ENCODE measurements at places on chromosomes 4 and X.

DNA sequence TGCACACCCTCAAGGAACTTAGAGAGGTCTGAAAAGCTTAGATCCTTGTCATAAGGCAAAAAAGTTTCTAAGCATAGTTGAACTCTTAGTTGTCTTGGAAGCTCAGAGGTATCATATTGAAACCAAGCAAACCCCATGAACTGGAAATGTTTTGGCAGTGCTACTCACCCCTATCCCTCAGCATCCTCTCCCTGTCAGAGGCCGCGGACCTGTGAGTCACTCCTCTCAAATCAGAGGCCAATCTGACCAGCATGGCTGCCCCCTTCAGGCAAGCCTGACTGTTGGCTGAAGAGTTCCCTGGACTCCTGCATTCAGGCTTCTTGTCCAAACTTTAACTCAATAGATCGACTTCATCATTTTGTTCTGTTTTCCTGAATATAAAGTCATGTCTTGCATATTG lies 69.4 kb downstream of the KCNIP4 start:
- DNase-seq: no peak

DNA sequence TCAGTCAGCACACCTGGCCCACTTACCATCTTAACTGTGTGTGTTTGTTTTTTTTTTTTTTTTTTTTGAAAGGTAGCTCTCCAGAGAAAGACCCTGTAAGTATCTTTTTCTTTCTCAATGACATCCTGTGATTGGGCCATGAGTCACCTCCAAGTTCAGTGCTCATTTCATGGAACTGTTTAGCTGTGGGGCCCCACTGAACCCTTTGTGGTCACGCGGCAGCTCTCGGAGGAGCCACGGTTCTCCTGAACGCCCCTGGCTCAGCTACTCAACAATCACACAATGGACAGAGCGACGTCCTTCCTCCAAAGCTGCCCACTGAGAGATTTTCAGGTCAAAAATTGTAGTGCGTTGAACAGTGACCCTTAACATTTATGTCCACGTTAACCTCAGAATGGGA lies 14.2 kb upstream of the IL3RA start:
- DNase-seq: no peak

DNA sequence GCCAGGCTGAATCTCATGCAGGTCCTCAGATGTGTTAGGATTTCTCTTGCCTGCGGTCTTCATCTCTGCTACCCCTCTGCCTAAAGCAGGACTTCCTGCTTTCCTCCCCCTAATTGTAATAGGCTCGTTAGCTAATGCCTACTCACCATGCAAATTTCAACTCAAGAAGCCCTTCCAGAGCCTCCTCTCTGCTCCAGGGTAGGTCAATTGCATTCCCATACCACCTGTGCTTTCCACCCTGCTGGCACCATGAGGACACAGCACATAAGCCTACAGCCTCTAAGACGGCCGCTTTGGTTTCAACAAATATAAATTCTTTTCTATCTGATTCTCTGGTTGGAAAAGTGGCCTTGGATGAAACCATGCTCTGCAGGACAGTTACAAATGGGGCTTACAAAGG lies 93.9 kb downstream of the QDPR start:
- no peak for DNase-seq

- DNase-seq: no peak
Measured at GRCh38 chrX:119640731-119641170, 34.5 kb upstream of the NKRF start.

- peak; percentile 52 for DNase-seq
Measured at GRCh38 chrX:107000013-107000515, at the start of gene MORC4. Gene MORC4, minus strand, starts transcription at chrX:107000212. Its CDS starts 243 bp downstream, at chrX:106999969.

DNA sequence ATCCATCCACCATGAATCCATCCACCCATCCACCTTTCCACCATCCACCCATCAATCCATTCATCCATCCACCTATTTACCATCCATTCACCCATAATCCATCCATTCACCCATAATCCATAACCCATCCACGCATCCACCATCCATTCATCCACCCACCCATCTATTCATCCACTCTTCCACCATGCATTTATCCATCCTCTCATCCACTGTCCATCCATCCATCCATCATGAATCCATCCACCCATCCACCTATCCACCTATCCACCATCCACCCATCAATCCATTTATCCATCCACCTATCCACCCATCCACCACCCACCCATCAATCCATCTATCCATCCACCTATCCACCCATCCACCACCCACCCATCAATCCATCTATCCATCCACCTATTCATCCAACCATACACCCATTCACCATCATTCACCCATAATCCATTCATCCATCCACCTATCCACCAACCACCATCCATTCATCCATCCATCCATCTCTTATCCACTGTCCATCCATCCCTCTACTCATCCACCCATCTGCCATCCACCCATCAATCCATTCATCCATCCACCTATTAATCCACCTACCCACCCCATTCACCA lies 179.7 kb upstream of the PSAPL1 start:
- no peak for DNase-seq

DNA sequence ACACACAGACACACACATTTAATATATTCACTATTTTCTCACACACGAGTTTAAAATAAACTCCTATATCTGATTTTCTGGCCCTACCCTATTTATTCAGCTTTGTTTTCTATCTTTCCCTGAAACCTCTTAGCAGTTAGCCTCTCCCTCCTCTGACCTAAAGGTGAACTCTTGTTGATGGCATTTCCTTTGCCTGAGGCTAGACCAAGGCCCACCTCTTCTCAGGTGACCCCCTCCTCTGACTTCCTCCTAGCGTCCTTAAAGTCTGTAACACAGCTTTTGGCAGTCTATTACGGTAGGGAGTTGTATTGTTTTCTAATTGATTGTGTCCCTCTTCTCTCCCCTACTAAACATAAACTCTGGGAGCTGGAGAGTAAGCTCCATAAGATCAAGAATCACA lies 1.7 kb upstream of the SRPX2 start:
- DNase-seq: no peak

DNA sequence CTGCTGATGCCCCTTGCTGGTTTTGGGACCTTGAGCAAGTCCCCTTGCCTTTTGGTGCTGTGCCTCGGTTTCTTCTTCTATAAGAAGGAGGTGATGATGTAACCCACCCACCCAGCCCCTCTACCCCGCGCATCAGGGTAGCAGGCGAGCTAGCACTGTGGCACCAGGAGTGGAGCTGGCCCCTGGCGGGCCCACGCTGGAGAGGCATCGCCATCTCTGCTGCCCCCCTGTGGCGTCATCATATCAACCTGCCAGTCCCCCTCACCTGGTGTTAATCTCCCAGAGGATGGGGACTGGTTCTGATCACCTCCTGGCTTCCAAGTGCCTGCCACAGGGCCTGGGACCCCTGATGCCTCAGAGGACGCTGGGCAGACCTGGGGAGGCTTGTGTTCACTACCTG lies 6.3 kb upstream of the SORCS2 start:
- no peak for DNase-seq

- no peak for DNase-seq
Measured at GRCh38 chrX:43975796-43976195, 2.6 kb upstream of the NDP start.

GRCh38 chr4:77600521-77601451 lies 4.8 kb upstream of the CXCL13 start:
- no peak for DNase-seq

GRCh38 chr4:71270901-71271300 lies 67.9 kb upstream of the SLC4A4 start:
- no peak for DNase-seq

DNA sequence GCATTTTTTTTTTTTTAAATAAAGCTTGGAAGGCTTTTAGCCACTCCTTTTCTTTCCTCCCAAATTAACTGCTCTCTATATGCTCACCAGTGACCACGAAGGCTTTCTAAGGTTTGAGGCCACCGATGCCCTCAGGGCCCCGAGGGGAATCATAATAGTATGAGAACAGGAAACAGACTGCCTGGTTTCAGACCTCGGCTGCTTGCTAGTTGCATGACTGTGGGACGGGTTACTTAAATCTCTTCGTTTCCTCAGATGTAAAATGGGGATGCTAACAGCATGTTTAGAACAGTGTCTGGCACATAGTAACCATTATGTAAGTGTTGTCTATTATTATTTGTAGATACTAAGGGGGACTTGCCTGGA lies 3.6 kb downstream of the LINC00632 start:
- DNase-seq: no peak

- peak; percentile 16 for DNase-seq
Measured at GRCh38 chr4:18593297-18594002, 571.9 kb upstream of the LCORL start.

DNA sequence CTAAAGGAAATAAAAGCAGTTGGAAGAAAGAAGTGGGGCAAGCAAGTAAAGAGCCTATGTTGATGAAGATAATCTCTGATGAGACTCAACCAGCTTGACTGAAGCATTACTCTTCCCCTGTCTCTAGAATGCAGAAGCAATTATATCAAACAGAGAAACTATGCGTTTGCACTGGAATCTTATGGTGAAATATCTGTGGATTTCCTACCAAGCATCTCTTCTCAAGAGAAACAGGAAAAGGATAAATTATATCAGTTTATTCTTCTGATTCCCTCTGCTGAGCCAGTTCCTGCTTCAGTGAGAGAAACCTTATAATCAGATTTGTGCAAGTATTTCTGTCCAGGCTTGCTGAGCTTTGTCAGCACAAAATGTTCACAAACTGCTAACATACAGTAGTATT lies 316.7 kb upstream of the SLC7A11 start:
- DNase-seq: no peak

Data from stimulated activated CD4-positive, alpha-beta T cell treated with anti-CD3 and anti-CD28 coated beads, Interleukin-2, amount 100 ng/mL, for 4 hours (primary cell).